ENCODE measurements at places on chromosomes 13 and 19. TPM values are rescaled to one million over a fixed set of nuclear protein-coding genes. Genes with fewer than 3 reads are reported as not detected.

ADGRE3 gene
- not detected for total RNA-seq

SULT2A1 gene
- total RNA-seq, result not detected

NKG7 gene
- not detected for total RNA-seq

ETFB gene
- 28.3 TPM for total RNA-seq

ZNF552 gene
- total RNA-seq, result 6.1 TPM

THSD1 gene
- 6.9 TPM for total RNA-seq

GPR4 gene
- total RNA-seq, result 0.25 TPM

PTH2 gene
- total RNA-seq, result not detected

GJA3 gene
- under 0.01 TPM for total RNA-seq

LYPD3 gene
- 0.49 TPM for total RNA-seq

KXD1 gene
- 20.9 TPM for total RNA-seq

KLF5 gene
- 1.7 TPM for total RNA-seq

PSG6 gene
- total RNA-seq, result not detected

SPACA4 gene
- total RNA-seq, result not detected

CADM4 gene
- 105 TPM for total RNA-seq

ZGLP1 gene
- total RNA-seq, result 2.7 TPM

FCHO1 gene
- total RNA-seq, result 20.7 TPM

RFPL4AL1 gene
- not detected for total RNA-seq

DIAPH3 gene
- 6.1 TPM for total RNA-seq

CD209 gene
- total RNA-seq, result 0.25 TPM

KIR2DL1 gene
- not detected for total RNA-seq

KLK5 gene
- total RNA-seq, result not detected

IGFL2 gene
- total RNA-seq, result not detected

ZNF534 gene
- total RNA-seq, result 2.7 TPM

TGFBR3L gene
- total RNA-seq, result 0.74 TPM

ATP8B3 gene
- total RNA-seq, result under 0.01 TPM

STAP2 gene
- 0.98 TPM for total RNA-seq

Measured in temporal lobe (tissue), 4 donors.